ENCODE measurements at places on chromosomes 2 and 18.

DNA sequence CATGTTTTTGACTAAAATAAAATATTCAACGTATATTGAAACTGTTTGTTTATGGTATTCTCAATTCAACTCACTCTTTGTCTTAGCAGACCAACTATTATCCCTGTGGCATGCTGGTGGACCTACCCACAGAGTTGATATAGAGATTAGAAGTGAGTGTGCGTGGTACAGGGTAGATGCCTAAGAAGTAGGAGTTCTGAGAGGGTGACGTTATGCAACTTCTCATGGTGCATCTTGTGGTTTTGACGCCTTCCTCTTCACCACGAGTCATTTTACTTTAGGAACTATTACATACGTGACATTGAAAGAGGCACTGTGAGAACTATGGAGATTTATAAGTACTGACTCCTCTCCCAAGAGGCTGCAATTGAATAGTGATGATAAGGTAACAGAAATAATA lies 26.6 kb upstream of the NAPG start:
- H3K4me1 ChIP-seq, result no peaks in the 10 kb centered on the region
- H3K27ac ChIP-seq, result no peak overlapping the region
- H3K36me3 ChIP-seq, result no peaks in the 10 kb centered on the region
- no peaks in the 10 kb centered on the region for H3K27me3 ChIP-seq
- no peak overlapping the region for H3K4me3 ChIP-seq

GRCh38 chr2:74223941-74224770 lies 25.7 kb downstream of the MTHFD2 start:
- H3K4me3 ChIP-seq, result no peak overlapping the region
- H3K27me3 ChIP-seq, result no peaks in the 10 kb centered on the region
- no peaks in the 10 kb centered on the region for H3K36me3 ChIP-seq
- no peak for DNase-seq
- no peak overlapping the region for H3K27ac ChIP-seq

DNA sequence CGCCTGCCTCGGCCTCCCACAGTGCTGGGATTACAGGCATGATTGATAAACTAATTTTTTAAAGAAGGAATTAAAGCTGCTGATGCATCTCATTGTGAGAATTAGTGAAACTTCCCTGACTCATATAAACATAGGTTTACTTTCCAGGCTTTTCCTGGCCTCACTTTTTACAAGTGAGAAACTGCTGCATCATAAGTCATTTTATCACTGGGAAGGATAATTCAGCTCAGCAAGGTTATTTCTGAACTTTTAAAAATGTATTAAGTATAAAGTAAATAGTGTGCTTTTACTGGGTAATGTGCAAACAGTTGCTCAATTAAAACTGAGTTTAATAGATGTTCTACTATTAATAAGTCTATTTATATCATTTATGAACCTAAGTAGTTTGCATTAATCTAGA lies 1130.3 kb upstream of the CDH2 start:
- no peak overlapping the region for H3K4me3 ChIP-seq
- H3K4me1 ChIP-seq, result no peaks in the 10 kb centered on the region
- no peaks in the 10 kb centered on the region for H3K36me3 ChIP-seq
- DNase-seq, result no peak

DNA sequence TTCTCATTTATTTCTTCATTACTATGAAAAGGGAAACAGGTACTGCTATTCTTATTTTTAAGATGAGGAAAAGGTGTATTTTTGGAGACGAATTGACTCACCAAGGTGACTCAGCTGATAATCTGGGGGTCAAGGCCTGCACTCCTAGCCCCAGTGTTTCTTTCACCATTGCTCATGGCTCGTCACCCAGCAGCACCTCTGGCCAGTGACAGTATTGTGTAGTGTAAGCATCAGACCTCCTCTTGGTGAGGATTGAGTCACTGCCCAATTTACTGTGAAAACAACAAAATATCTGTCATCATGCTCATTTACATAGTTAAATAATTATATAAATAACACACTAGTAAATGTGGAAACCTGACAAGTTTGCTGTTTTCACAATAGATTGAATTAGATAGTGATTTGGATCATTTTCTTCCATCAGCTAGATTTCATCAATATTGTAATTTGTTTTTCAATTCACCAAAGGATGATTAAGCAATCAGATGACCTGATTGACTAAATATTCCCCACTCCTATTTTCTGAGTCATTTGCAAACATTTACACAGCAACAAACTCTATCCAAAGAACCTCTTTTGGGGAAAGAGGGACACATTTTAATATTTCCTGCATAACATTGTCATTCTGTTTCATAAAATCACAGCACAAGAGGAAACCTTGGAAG lies 492.8 kb upstream of the RAB12 start:
- no peak overlapping the region for H3K27ac ChIP-seq
- H3K4me1 ChIP-seq, result no peaks in the 10 kb centered on the region
- no peak for DNase-seq
- H3K36me3 ChIP-seq, result no peaks in the 10 kb centered on the region

DNA sequence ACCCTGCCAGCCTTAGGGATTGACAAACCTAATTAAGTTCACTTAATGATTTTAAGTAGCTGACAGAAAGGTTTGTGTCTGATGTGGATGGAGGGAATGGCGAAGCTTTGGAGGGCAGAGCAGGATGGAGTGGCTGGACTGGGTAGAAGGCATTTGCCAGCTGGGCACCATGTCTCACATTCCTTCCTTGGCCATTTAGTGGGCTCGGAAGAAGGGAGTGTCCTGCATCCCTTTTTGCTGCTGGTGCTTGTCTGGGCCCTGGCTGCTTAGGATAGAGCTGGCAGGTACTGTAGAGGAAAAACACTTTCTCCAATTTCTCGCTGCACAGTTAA lies 166.7 kb downstream of the CLIP4 start:
- no peak overlapping the region for H3K27ac ChIP-seq
- no peak for DNase-seq
- no peaks in the 10 kb centered on the region for H3K4me1 ChIP-seq
- H3K4me3 ChIP-seq, result no peak overlapping the region
